ENCODE measurements at places on chromosomes 6 and 20.

GRCh38 chr20:53530440-53530839, 63.2 kb downstream of the ZNF217 start:
- DNase-seq = no peak

- DNase-seq = no peak
These were observed 83.7 kb upstream of the TMEM30A start for GRCh38 chr6:75368151-75368779.

DNA sequence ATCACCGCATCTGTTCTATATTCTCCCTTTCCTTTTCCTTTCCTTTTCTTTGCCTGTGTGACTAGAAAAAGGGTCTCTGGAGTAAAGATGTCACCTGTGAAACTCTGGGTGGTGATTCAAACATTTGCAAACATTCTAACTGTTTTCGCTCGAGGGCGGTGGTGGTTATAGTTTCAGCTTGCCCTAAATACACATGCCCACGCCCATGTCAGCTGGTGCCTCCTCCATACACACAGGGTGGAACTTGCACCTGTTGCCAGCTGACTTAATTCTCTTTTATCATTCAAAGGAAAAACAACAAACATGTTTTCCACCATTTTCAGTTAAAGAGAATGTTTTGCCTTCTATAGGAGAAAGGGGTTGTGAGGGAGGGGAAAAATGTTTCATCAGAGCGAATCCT, 381.9 kb upstream of the ARID1B start:
- DNase-seq = no peak

GRCh38 chr20:34561661-34562060, 3.1 kb downstream of the MAP1LC3A start:
- no peak for DNase-seq

GRCh38 chr6:19860235-19860877, 23.2 kb downstream of the ID4 start:
- DNase-seq = no peak

DNA sequence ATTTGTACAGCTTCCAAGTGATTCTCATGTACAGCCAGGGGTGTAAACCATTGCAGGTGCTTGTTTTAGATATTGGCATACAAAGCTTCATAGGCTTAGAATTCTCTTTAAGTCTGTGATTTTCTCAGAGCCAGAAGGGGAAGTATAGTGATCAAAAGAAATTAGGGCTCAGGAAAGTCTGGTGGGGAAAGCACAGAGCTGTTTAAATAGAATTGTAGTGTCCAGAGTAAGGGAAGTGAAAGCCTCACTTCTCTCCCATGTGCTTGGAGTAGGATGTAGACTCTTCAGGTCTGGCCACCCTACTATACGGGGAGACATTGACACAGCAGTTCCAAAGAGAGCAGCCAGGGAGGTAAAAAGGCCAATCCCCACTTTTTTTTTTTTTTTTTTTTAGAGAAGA, 10.4 kb downstream of the GCNT2 start:
- DNase-seq = no peak

GRCh38 chr6:68880050-68880813, 245.2 kb downstream of the ADGRB3 start:
- DNase-seq = no peak

- no peak for DNase-seq
These were observed 323.4 kb downstream of the SYNE1 start for GRCh38 chr6:152313542-152314482.

All from stimulated activated CD4-positive, alpha-beta T cell treated with anti-CD3 and anti-CD28 coated beads, TNF-alpha, amount 100 ng/mL, for 1 hour (primary cell).